GM10248 (cell line): ENCODE measurements at places on chromosomes 3 and 15.
A peak's percentile ranks its signal among the peaks of the same experiment; 100 is the strongest.

GRCh38 chr3:134326760-134327593 lies 47.3 kb downstream of the AMOTL2 start:
- no peak for DNase-seq

GRCh38 chr15:68176601-68177000 lies 28.5 kb downstream of the CALML4 start:
- DNase-seq, result no peak

DNA sequence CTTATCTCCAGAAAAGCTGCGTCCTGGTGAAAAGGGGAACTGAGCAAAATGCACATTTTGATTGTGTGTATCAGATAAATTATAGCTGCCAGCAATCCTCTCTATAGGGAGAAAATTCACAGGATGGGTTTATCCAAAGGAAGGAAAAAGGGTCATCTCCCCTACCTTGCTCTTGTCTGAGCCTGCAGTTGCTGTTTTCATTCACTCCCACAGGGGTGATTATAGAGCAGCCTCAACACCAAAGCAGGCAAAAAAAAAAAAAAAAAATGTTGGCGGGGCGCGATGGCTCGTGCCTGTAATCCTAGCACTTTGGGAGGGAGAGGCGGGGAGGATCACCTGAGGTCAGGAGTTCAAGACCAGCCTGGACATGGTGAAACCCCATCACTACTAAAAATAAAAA lies 333.7 kb downstream of the ROBO2 start:
- DNase-seq, result no peak

- DNase-seq, result peak; percentile 31
These were observed 3.0 kb upstream of the SHC4 start for GRCh38 chr15:48966595-48967301.

DNA sequence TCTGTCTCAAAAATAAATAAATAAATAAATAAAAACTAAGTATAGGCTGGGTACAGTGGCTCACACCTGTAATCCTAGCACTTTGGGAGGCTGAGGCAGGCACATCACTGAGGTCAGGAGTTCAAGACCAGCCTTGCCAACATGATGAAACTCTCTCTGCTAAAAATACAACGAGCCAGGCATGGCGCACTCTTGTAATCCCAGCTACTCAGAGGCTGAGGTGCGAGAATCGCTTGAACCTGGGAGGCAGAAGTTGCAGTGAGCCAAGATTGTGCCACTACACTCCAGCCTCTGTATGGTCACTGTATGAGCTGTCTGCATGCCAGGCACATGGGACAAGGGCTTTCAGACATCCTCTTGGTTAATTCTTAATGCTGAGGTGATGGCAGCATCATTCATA lies 28.7 kb downstream of the TIPIN start:
- DNase-seq, result no peak

- no peak for DNase-seq
These were observed 1.5 kb downstream of the CAND2 start for GRCh38 chr3:12797892-12798558.

- no peak for DNase-seq
These were observed 683.0 kb downstream of the NTRK3 start for GRCh38 chr15:87573534-87573933.

GRCh38 chr3:196207833-196208607 lies 3.2 kb downstream of the ZDHHC19 start:
- peak; percentile 90 for DNase-seq
